Large intestine (tissue), 12 donors: ENCODE measurements at places on chromosomes 2 and 18.

DNA sequence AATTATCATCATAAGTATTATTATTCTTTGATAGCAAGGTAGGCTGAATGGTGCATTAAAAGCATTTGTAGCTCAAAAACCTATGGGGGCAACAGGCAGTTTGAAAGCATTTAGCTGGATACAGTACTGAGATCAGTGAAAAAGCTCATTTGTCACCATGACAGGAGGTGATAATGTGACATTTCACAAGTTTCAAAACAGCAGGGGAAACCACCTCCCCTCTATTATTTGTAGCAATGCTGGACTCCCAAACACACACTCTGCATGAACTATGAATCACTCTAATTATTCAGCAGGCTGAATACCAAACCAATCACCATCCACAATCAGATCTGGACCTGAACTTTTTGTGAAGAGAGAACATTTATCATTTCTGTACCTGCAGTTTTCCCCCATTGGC lies 63.4 kb downstream of the MYO5B start:
- no peak for DNase-seq
- peaks cover 42% of the 10 kb centered on the region for H3K4me1 ChIP-seq
- H3K27ac ChIP-seq: no peak overlapping the region
- no peaks in the 10 kb centered on the region for H3K27me3 ChIP-seq
- no peak overlapping the region for H3K4me3 ChIP-seq

DNA sequence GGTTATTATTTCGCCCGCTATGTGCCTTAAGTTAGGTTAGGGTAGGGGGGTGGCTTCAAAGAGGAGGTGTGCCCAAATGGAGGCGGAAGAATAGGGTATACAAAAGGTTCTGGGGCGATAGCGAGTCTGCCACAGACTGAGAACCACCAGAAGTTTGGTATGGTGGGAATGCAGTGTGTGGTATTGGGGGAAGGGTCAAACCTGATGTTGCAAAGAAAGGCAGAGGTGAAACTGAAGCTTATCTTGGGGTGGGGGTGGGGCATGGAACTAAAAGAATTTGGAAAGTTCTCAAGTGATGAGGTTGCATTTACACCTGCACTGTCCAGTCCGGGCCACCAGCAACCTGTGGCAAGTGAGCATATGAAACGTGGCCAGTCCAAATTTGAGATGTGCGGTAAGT lies 11.8 kb upstream of the CCBE1 start:
- H3K27me3 ChIP-seq: no peaks in the 10 kb centered on the region
- no peak for DNase-seq
- no peaks in the 10 kb centered on the region for H3K4me1 ChIP-seq
- H3K4me3 ChIP-seq: no peak overlapping the region

- H3K27ac ChIP-seq: no peak overlapping the region
- no peaks in the 10 kb centered on the region for H3K27me3 ChIP-seq
- no peaks in the 10 kb centered on the region for H3K4me1 ChIP-seq
- H3K36me3 ChIP-seq: no peaks in the 10 kb centered on the region
- H3K4me3 ChIP-seq: no peak overlapping the region
- DNase-seq: no peak
Measured at GRCh38 chr2:219908538-219908937, 281.1 kb downstream of the SLC4A3 start.

DNA sequence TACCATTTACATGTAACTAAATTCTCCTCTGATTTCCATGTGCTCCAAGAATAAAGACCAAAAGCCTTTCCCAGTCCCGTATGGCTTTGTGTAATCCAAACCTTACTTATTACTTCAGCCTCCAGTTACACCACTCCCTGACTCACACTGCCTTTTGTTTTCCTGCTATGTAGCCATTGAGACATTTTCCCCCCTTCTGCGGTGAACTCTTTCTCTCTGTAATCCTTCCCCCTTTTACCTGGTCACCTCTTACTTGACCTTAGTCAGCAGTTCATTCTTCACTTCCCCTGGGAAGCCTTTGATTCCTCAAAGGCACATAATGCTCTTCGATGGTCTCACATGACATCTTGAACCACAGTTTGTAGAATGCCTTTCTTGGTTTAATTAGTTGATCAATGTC lies 256.0 kb upstream of the FANCL start:
- H3K27ac ChIP-seq: no peak overlapping the region
- H3K36me3 ChIP-seq: no peaks in the 10 kb centered on the region
- no peaks in the 10 kb centered on the region for H3K27me3 ChIP-seq
- no peak for DNase-seq

DNA sequence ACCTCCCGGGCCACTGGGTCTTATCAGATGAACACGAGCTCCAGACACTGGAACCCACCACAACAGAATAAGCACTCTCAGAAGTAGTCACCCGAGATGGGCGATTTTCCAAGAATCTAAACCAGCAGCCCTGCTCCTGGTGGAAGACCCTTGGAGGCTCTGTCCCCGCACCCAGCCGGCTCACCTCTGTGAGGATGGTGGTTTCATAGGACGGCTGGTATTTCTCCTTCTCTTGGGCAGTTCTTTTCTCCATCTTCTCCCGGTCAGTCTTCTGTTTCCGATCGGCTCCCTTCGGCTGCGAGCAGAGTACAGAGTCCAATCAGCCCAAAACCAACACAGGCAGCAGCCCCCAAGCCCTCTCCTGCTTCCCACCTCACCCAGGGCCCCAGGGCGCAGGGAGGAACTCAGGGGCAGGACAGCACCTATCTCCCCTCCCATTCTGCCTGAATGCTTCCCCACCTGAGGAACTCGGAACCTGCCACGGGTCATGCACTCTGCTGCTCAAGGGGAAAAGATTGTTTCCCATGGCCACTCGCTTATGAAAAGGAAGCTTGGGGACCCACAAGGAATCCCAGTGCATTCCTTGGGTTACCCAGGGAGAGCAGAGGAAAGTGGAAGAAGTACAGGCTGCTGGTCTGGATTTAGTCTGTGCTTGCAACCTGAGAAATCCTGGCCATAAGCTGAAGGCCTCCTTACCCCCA lies 42.7 kb downstream of the TFCP2L1 start:
- no peak overlapping the region for H3K4me3 ChIP-seq
- no peaks in the 10 kb centered on the region for H3K36me3 ChIP-seq
- no peak overlapping the region for H3K27ac ChIP-seq
- no peak for DNase-seq

GRCh38 chr2:239609607-239610310 lies 208.9 kb upstream of the HDAC4 start:
- no peak overlapping the region for H3K4me3 ChIP-seq
- no peaks in the 10 kb centered on the region for H3K4me1 ChIP-seq
- no peak overlapping the region for H3K27ac ChIP-seq
- no peaks in the 10 kb centered on the region for H3K36me3 ChIP-seq

DNA sequence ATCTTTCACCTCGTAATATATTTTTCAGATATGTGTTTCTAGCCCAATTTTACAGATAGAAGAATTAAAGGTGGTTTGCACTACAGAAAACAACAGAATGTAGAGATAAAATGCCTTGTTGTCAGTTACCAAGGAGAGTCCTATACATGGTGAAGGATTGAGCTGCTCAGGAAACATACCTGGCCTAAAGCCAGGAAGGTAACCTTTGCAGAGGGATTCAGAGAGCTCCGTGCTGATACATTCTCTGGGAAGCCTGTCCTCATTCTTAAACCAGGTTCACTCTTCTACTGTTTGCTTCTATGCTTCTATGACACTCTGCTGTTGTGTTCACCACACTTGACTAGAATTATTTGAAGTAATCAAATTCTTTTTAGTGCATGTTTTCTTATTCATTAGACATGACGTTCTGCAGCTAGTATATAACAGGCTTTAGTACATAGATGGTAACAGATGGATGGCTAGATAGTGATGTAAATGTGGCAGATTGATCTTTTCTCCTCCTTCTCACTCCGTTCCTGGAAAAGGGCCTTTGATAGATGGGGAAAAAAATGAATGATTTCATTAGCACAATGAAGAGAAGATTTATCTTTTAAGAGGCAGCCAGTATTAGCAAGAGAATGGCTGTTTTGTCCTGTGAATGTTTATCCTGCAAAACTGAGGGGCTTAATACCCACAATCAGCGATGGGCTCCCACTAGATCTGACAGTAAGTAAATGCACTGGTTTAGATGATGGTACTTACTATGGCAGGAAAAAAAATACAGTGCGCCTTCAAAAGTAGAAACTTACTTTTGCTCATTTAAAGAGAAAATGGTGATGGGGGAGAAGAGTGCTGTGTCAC lies 589.6 kb upstream of the FAM98A start:
- no peak overlapping the region for H3K4me3 ChIP-seq
- no peak for DNase-seq
- no peak overlapping the region for H3K27ac ChIP-seq
- H3K36me3 ChIP-seq: no peaks in the 10 kb centered on the region
- H3K4me1 ChIP-seq: no peaks in the 10 kb centered on the region

DNA sequence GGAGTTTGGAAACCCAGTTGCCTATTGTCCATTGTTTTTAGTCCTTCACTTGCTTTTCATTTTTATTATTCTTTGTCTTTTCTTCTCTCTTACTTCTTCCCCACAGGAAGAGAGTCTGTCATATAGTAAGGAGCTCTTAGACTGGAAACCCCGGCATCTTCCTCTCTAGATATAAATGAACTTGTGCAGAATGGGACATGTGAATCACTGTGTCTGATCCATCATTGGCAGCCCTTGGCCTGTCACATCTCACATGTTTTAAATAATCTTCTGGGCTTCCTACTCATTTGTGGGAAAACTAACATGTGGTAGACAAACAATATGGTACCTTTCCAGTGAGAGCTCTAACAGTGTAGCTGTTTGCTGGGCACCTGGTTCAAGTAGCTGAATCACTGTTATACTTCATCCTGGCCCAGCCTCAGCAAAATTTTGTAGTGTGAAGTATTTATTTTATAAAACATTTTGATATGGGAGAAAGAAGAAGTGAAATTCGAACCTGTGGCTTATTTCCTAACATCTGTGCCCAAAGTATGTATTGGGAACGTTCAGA lies 112.8 kb downstream of the PHLPP1 start:
- no peak for DNase-seq
- no peaks in the 10 kb centered on the region for H3K27me3 ChIP-seq
- no peaks in the 10 kb centered on the region for H3K4me1 ChIP-seq
- H3K36me3 ChIP-seq: peaks cover 2% of the 10 kb centered on the region
- H3K4me3 ChIP-seq: no peak overlapping the region

- no peaks in the 10 kb centered on the region for H3K36me3 ChIP-seq
- no peak for DNase-seq
- no peaks in the 10 kb centered on the region for H3K4me1 ChIP-seq
Measured at GRCh38 chr18:78884502-78884901, 95.1 kb upstream of the SALL3 start.

GRCh38 chr2:172555272-172555521 lies 693 bp upstream of the PDK1 start:
- H3K36me3 ChIP-seq: no peaks in the 10 kb centered on the region
- no peak for DNase-seq
- no peaks in the 10 kb centered on the region for H3K27me3 ChIP-seq

DNA sequence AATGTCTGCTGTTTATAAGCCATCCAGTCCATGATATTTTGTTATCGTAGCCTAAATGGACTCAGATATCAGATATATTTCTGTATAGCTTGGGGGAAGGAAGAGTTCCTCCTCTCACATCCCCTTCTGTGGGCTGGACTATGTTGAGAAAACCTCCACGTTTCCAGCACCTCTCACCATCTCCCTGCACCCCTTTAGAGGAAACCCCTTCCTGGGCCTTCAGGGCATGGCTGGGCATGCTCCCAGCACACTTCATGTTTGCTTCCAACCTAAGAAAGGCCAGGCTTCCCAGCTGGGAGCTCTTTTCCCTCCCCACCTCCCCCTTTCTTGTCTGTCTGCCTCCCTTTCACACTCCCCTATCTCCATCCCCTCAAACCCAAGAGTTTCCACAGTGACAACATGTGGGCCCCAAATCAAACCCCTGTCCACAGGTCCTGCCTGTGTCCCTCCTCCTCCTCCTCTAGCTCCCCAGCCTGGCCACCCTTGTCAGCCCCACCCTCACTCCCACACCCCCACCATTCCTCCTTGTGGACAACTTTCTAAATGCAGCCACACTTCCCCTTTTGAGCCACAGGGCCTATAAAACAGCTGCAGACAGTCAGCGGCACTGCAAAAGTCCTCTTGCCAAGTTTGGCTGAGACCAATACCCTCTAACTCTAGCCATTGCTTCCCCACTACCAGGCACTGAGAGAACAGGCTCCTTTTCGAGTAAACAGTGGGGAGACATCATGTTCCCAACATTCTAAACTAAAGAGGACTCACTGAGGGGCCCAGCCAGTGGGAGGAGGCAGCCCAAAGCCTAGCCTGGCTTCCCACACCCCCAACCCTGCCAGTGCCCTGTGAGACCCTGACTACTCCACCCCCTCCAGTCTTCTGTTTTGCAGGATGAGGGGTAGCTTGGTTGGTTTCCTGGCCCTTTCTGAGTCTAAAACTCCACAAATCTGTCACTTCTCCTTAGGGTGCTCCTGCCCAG lies 120.5 kb downstream of the ZFP36L2 start:
- H3K4me1 ChIP-seq: peaks cover 33% of the 10 kb centered on the region
- no peaks in the 10 kb centered on the region for H3K36me3 ChIP-seq
- no peak overlapping the region for H3K4me3 ChIP-seq
- no peaks in the 10 kb centered on the region for H3K27me3 ChIP-seq
- DNase-seq: no peak
- peak overlapping the region; percentile 30 for H3K27ac ChIP-seq

DNA sequence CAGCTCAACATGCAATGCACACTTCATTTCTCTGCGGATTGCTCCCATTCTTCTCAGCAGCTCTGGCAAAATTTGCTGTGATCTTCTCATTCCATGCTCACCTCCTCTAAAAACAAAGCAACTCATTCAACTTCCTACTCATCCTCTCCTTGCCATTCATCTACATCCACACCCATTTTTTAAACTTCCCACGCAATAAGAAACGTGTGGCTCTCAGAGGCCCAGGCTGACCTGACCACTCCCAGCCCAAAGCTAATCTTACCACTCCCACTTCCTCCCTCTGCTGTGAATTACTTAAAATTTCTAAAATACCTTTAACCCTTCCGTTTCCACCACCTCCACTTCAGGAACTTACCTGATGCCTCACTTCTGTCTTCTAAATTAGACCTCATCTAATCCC lies 15.2 kb downstream of the ABCB11 start:
- no peak for DNase-seq
- H3K4me1 ChIP-seq: peaks cover 10% of the 10 kb centered on the region
- no peak overlapping the region for H3K4me3 ChIP-seq
- no peak overlapping the region for H3K27ac ChIP-seq
- no peaks in the 10 kb centered on the region for H3K36me3 ChIP-seq

- no peak overlapping the region for H3K4me3 ChIP-seq
- no peak overlapping the region for H3K27ac ChIP-seq
- no peaks in the 10 kb centered on the region for H3K36me3 ChIP-seq
- no peak for DNase-seq
Measured at GRCh38 chr2:188024811-188025210, 266.9 kb upstream of the GULP1 start.

- H3K27me3 ChIP-seq: no peaks in the 10 kb centered on the region
- no peak for DNase-seq
- no peak overlapping the region for H3K4me3 ChIP-seq
- H3K27ac ChIP-seq: peak overlapping the region; percentile 60
- H3K36me3 ChIP-seq: no peaks in the 10 kb centered on the region
- peaks cover 22% of the 10 kb centered on the region for H3K4me1 ChIP-seq
Measured at GRCh38 chr18:34697891-34698290, 12.2 kb upstream of the DTNA start.
